ENCODE measurements at places on chromosomes 2 and 18. TPM values are rescaled to one million over a fixed set of nuclear protein-coding genes. Genes with fewer than 3 reads are reported as not detected.

The CCDC85A gene
- 1.4 TPM for total RNA-seq

The CABLES1 gene
- 5.3 TPM for total RNA-seq

DNA sequence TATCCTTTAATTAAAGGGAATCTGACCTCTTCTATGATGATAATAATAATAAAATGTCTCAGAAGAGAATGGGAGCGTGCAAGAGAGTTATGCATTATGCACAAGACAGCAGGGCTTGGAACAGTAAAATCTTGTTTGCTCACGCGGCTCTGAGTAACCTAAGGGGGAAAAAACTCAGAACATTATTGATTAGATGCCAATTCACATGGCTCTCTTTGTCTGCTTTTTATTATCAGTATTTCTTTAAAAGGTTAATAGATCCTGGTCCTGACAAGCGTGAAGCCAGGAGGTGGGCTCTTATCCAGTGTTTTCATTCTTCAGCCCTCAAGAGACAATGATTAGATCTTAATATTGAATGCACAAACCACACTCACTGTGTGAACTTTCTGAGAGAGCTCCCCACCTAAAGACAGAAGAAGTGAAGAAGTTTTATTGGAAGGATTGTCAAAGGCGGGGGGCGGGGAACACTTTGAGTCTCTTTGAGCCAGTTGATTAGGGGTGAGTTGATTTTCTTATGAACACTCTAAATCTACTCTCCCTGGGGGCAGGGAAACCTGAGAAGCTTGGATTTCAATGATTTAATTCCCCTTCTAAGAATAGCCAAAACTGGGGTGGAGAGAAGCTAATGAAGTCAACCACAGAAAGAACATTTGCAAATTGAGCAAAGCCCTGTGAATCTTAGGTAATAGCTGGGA lies 127.5 kb upstream of the CTAGE1 start:
- DNase-seq = no peak

The DSG2 gene
- total RNA-seq = 40.3 TPM

Measured in ovary (tissue), 10 donors.